ENCODE measurements at places on chromosomes 16 and 17.

GRCh38 chr17:50468304-50469207, at the start of gene CHAD:
Gene CHAD, minus strand, starts transcription at chr17:50468880. Its CDS starts 67 bp downstream, at chr17:50468813.
- DNase-seq: no peak

GRCh38 chr16:81440888-81441761, 3.5 kb upstream of the CMIP start:
- DNase-seq: no peak

DNA sequence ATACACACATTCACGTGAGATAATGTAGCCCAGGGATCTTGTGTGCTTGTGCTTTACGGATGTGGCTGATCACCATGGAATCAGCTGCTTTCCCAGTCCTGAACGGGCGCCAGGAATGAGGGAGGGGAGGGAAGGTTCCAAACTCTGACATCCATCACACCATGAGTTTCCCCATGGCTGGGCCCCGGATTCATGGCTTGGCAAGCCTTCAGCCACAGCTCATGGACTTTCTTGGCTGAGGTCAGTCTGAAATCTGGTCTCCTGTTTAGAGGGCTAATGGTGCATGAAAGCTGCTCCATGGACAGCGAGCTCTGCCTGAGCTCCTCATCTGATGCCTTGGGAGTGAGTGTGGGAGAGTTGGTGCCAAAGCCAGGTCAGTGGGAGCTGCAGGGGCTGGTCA, 767.6 kb upstream of the EEF2KMT start:
- DNase-seq: no peak

GRCh38 chr17:70658840-70659239, 489.5 kb downstream of the KCNJ2 start:
- no peak for DNase-seq

DNA sequence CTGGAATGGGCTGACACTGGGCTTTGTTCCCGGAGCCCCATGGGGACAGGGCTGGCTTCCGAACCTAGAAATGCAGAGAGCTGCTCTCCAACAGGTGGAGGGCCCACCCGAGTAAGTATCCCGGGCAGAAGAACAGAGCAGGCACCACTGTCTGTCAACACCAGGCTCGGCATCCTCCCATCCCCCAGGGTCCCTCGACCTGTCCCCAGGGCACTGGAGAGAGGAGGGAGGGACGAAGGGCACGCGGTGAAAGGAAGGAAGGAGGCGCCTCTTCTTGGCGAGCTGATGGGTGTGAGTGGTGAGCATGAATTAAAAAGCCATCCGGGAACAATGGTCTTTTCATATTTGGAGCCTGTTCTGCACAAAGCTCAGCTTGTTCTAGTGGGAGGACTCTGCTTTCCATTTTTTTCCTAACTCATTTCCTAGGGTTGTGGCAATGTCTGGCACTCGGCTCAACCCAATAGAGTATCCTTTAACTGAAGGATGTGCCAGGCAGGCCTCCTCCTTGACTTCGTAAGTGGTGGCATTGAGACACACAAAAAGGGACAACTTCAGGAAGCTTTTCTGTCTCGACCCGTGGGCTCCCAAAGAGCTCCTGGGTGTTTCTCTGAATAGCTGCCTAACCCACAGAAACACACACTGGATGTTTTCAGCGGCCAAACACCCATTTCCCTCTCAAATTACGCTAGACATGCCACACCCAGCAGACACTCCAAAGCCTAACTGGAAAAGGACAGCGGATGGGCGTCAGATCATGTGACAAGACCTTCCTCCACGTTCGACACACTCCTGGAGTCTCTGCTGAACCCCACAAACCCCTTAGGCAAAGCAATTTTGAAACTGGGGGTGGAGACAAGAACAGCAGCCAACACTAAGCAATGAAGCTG, 47.7 kb downstream of the ZFHX3 start:
- DNase-seq: no peak

Data from activated CD4-positive, alpha-beta T cell treated with anti-CD3 and anti-CD28 coated beads, Interleukin-2, amount 50 U/mL, for 1 hour (primary cell).